Pancreas (tissue), 10 donors: ENCODE measurements at places on chromosomes 1 and 21. TPM values are rescaled to one million over a fixed set of nuclear protein-coding genes. Genes with fewer than 3 reads are reported as not detected.
A peak's percentile ranks its signal among the peaks of the same experiment; 100 is the strongest.

KRTAP19-3 gene
- polyA plus RNA-seq, result not detected

DNA sequence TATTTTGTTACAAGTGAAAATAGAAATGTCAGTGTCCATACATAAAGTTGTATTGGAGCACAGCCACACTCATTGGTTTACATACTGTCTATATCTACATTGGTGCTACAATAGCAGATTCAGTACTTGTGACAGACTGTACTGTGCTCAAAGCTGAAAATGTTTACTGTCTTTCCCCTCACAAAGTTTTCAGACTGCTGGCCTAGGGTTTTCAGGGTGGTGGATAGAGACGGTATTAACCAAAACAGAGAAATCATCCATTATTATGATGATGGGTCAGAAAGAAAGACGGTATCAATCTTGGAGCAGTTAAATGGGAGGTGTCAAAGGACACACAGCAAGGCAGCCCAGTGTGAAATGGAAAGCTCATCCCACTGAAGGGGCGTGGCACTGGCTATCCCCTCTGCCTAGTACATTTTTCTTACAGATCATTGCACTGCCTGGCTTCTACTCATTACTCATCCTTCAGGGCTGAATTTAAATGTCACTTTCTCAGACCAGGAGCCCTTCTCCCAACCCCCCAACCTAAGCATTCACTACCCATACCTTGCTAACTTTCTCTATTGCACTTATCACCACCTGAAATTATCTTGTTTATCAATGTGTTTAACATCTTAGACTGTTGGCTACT is 10.2 kb downstream of the JAK1 start:
- no peak overlapping the region for H3K27ac ChIP-seq
- H3K27me3 ChIP-seq, result no peaks in the 10 kb centered on the region
- H3K4me1 ChIP-seq, result peaks cover 9% of the 10 kb centered on the region
- DNase-seq, result no peak
- no peak overlapping the region for H3K4me3 ChIP-seq

DNA sequence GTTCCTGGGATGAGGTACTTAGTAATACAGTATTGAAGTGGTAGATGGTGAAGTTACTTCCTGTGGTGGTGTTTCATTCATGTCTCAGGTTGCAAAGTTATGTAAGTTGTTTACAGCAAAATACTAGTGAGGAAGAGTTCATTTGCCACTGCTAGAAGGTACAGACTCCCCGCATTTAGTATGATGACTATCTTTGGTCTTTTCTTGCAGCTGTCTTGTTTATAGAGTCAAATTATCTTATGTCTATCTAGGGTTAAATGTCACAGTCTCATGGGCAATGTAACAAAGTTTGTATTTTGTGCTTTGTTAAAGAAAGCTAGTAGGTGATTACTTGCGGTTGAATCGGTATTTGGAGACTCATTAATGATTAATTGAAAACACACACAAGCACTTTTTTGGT is 50.2 kb downstream of the LRRC8D start:
- H3K4me1 ChIP-seq, result peaks cover 20% of the 10 kb centered on the region
- no peaks in the 10 kb centered on the region for H3K36me3 ChIP-seq
- H3K27me3 ChIP-seq, result no peaks in the 10 kb centered on the region

OR6K3 gene
- polyA plus RNA-seq, result not detected

- no peak for DNase-seq
- H3K27me3 ChIP-seq, result no peaks in the 10 kb centered on the region
- H3K36me3 ChIP-seq, result no peaks in the 10 kb centered on the region
- no peak overlapping the region for H3K27ac ChIP-seq
- no peak overlapping the region for H3K4me3 ChIP-seq
Observed at GRCh38 chr1:161801955-161802354, 35.8 kb downstream of the ATF6 start.

GRCh38 chr1:230268371-230269170 is 157.6 kb downstream of the PGBD5 start:
- no peaks in the 10 kb centered on the region for H3K4me1 ChIP-seq
- DNase-seq, result no peak
- peak overlapping the region; percentile 62 for H3K27ac ChIP-seq
- no peaks in the 10 kb centered on the region for H3K27me3 ChIP-seq
- H3K4me3 ChIP-seq, result no peak overlapping the region
- peaks cover 18% of the 10 kb centered on the region for H3K36me3 ChIP-seq

DNA sequence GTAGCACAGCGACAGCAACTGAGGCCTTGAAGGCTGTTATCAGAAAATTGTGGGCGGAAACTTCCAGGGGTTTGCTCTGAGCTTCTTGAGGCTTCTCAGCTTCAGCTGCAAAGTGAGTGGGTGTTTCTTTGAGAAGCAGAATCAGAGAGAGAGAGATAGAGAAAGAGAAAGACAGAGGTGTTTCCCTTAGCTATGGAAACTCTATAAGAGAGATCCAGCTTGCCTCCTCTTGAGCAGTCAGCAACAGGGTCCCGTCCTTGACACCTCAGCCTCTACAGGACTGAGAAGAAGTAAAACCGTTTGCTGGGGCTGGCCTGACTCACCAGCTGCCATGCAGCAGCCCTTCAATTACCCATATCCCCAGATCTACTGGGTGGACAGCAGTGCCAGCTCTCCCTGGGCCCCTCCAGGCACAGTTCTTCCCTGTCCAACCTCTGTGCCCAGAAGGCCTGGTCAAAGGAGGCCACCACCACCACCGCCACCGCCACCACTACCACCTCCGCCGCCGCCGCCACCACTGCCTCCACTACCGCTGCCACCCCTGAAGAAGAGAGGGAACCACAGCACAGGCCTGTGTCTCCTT is at the start of gene FASLG:
TSS of gene FASLG (plus strand) at position 233 of the 583 bp plus-strand sequence. CDS start at position 332, 99 bp downstream.
- DNase-seq, result no peak
- H3K36me3 ChIP-seq, result no peaks in the 10 kb centered on the region
- H3K27me3 ChIP-seq, result no peaks in the 10 kb centered on the region
- no peak within 1 kb of the TSS for H3K4me3 ChIP-seq

DNA sequence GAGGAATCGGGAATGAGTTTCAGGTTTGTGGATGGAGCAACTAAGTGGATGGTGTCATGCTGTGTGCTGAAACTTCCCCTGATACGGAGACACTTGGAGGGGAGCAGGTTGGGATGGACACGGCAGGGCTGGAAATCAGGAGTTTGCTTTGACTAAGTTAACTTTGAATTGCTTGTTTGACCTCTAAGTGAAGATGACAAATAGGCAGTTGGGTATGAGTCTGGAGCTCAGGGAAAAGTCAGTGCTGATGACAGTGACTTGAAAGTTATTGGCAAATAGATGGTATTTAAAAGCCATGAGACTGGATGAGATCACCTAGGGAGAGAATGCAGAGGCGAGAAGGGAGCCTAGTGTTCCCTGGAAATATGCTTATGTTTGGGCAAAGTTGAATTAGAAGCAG is 12.8 kb upstream of the ZSCAN20 start:
- H3K4me3 ChIP-seq, result no peak overlapping the region
- no peaks in the 10 kb centered on the region for H3K36me3 ChIP-seq
- no peaks in the 10 kb centered on the region for H3K27me3 ChIP-seq
- no peak overlapping the region for H3K27ac ChIP-seq

GRCh38 chr21:40696246-40696645 is 150.7 kb downstream of the DSCAM start:
- no peaks in the 10 kb centered on the region for H3K4me1 ChIP-seq
- no peaks in the 10 kb centered on the region for H3K36me3 ChIP-seq
- no peaks in the 10 kb centered on the region for H3K27me3 ChIP-seq
- no peak overlapping the region for H3K4me3 ChIP-seq
- no peak overlapping the region for H3K27ac ChIP-seq
- DNase-seq, result no peak

GRCh38 chr21:27362249-27362648 is 395.4 kb upstream of the ADAMTS5 start:
- no peak for DNase-seq
- H3K4me3 ChIP-seq, result no peak overlapping the region
- no peaks in the 10 kb centered on the region for H3K27me3 ChIP-seq

CFHR5 gene
- polyA plus RNA-seq, result not detected

- H3K27ac ChIP-seq, result no peak overlapping the region
- H3K4me1 ChIP-seq, result no peaks in the 10 kb centered on the region
- no peak for DNase-seq
Observed at GRCh38 chr1:207918011-207918410, 7.1 kb upstream of the CD34 start.

INSRR gene
- polyA plus RNA-seq, result 0.99 TPM

L1TD1 gene
- 0.05 TPM for polyA plus RNA-seq

HSPB7 gene
- 4.1 TPM for polyA plus RNA-seq

DNA sequence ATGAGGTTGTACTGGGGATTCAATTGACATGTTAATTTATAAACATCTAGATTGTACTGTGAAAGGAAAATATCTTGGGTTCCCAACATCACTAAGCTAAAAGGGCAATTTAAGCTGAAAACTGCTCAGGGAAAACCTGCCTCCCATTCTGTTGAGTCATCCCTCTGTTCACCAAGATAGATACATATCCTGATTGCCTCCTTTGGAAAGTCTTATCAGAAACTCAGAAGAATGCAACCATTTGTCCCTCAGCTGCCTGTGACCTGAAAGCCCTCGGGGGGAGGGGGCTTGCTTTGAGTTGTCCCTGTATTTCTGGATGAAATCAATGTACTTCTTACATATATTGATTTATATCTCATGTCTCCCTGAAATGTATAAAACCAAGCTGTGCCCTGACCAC is 187.0 kb upstream of the ETV3 start:
- DNase-seq, result no peak
- no peaks in the 10 kb centered on the region for H3K4me1 ChIP-seq
- H3K4me3 ChIP-seq, result no peak overlapping the region
- no peaks in the 10 kb centered on the region for H3K36me3 ChIP-seq
- H3K27ac ChIP-seq, result no peak overlapping the region

CLDN14 gene
- 3.3 TPM for polyA plus RNA-seq

AJAP1 gene
- 3.1 TPM for polyA plus RNA-seq

DNA sequence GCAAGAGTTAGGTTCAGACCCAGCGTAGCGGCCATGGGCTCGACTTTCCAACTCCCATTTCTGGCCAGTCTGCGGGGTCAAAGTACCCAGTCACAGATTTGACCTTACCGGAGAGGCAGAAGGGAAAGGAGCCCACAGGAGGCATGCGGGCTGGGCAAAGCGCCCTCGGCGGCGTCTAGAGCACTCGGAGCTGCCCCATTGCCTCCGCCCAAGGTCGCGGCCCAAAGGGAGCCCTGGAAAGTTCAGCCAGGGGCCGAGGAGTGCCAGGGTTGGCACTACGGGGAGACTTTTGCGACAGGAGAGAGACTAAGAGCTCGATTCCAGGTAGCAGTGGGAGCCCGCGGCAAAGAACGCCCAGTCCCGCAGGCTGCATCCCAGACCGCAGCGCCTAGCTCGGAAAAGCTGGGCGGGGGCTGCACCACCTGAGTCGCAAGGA is 896 bp downstream of the KANK4 start:
- DNase-seq, result peak; percentile 54
- H3K36me3 ChIP-seq, result no peaks in the 10 kb centered on the region
- H3K27ac ChIP-seq, result peak overlapping the region; percentile 66

- peak; percentile 33 for DNase-seq
- no peaks in the 10 kb centered on the region for H3K27me3 ChIP-seq
- no peak overlapping the region for H3K4me3 ChIP-seq
Observed at GRCh38 chr1:201885531-201886075, 3.1 kb upstream of the SHISA4 start.

GRCh38 chr21:37534431-37534830 is 167.9 kb downstream of the DYRK1A start:
- no peaks in the 10 kb centered on the region for H3K36me3 ChIP-seq
- no peak for DNase-seq
- no peak overlapping the region for H3K27ac ChIP-seq
- H3K4me3 ChIP-seq, result no peak overlapping the region
- no peaks in the 10 kb centered on the region for H3K27me3 ChIP-seq
- no peaks in the 10 kb centered on the region for H3K4me1 ChIP-seq

SAMD13 gene
- 1.3 TPM for polyA plus RNA-seq

OR2L2 gene
- polyA plus RNA-seq, result 0.07 TPM

- H3K4me1 ChIP-seq, result no peaks in the 10 kb centered on the region
- H3K27me3 ChIP-seq, result no peaks in the 10 kb centered on the region
- no peak overlapping the region for H3K27ac ChIP-seq
- no peaks in the 10 kb centered on the region for H3K36me3 ChIP-seq
Observed at GRCh38 chr1:180567654-180568053, 8.9 kb downstream of the OVAAL start.

DNA sequence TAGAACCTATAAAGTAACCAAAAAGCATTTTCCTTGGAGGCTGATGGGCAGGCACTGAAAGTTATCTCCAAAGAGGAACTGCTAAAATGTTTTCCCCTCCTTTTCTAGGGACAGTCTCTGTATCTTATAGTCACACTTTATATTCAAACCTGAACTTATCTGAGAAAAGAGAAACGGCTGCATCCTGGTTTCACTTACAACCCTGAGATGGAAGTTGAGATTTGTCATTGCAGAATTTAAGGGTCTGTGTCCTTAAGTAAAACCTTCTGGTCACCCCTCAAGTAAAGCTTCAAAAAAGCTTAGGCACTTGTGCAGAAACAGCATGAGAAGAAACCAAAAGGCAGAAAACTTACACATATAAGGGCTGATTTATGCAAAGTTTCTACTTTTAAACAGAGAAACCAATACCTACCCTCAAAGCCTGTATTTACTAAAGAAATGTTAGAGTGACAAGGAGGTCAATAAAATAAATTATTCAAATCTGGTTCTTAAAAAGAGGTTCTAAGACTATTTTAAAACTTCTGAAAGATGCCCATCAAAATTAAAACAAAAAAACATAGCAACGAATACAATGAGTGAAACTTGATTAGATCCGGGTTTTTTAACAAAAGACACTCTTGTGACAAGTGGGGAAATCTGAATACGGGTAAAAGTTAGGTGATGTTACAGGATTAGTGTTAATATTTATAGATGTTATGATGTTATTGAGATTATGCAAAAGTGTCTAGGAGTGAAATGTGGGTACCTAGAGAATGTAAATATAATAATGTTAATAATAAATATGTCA is 9.9 kb downstream of the CD58 start:
- H3K36me3 ChIP-seq, result no peaks in the 10 kb centered on the region
- H3K27ac ChIP-seq, result no peak overlapping the region
- H3K4me1 ChIP-seq, result no peaks in the 10 kb centered on the region

MIXL1 gene
- not detected for polyA plus RNA-seq

DNA sequence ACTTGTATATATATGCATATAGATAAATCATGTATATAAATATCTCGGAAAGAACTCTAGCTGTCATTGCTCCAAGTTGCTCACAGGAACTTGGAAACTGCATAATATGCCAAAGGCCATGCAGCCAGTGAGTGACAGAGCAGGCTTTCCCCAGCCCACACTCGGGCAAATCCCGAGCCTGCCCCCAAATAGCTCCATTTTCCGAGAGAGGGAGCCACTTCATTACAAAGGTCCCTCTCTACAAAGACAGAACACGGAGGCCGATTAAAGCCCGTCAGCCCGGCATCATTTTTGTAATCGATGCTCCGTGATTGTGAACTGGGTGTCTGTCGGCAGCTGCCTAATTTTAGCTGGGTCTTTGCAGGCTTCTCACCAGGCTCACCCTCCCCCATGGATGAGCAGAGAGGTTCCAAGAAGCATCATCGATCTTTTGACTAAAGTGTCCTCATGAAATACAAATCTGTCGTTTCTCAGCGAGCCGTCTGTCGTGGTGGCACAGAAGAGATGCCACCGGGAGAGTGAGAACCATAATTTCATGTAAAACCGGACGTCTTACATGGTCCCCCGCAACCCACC is 663.9 kb downstream of the PTPRU start:
- H3K4me1 ChIP-seq, result no peaks in the 10 kb centered on the region
- DNase-seq, result no peak
- H3K27me3 ChIP-seq, result no peaks in the 10 kb centered on the region
- H3K27ac ChIP-seq, result no peak overlapping the region
- no peak overlapping the region for H3K4me3 ChIP-seq

IVNS1ABP gene
- 22.9 TPM for polyA plus RNA-seq
